Uterine smooth muscle cell (primary cell): ENCODE measurements at places on chromosomes 1 and 21. TPM values are rescaled to one million over a fixed set of nuclear protein-coding genes. Genes with fewer than 3 reads are reported as not detected.

Gene LHX4
- under 0.01 and 0.12 TPM in 2 replicates for total RNA-seq

Gene G0S2
- total RNA-seq: 6.6 and 32.6 TPM in 2 replicates

Gene BRDT
- total RNA-seq: not detected in 2 replicates

Gene RUNX1
- 22.1 and 24.4 TPM in 2 replicates for total RNA-seq

Gene CERS2
- total RNA-seq: 78.4 and 110 TPM in 2 replicates

Gene PADI3
- total RNA-seq: not detected in 2 replicates

Gene MSH4
- 0.11 and 0.25 TPM in 2 replicates for total RNA-seq

Gene CYP2J2
- 0.12 and 0.33 TPM in 2 replicates for total RNA-seq

Gene TRIM45
- total RNA-seq: 5.4 and 6.3 TPM in 2 replicates

Gene MCOLN3
- total RNA-seq: 3.8 and 6.5 TPM in 2 replicates

Gene SLC1A7
- 0.12 TPM in 1 of 2 replicates, not detected in the other for total RNA-seq

Gene TRIM46
- total RNA-seq: 3.9 and 4.9 TPM in 2 replicates

Gene OR2L13
- total RNA-seq: not detected in 2 replicates

Gene OR2M3
- total RNA-seq: not detected in 2 replicates

Gene LRRC40
- total RNA-seq: 19.9 and 31.5 TPM in 2 replicates

Gene NBPF20
- 4.2 and 6.1 TPM in 2 replicates for total RNA-seq

Gene FCRL5
- total RNA-seq: not detected in 2 replicates

Gene CYP4X1
- total RNA-seq: not detected in 2 replicates

Gene H3-3A
- total RNA-seq: 83.7 and 88.1 TPM in 2 replicates

Gene RNU1-4
- under 0.01 and 2,224 TPM in 2 replicates for total RNA-seq

Gene ZNF683
- not detected in 2 replicates for total RNA-seq

Gene GSTM2
- 10.5 and 24.7 TPM in 2 replicates for total RNA-seq

Gene FCRLB
- 9.0 and 16.6 TPM in 2 replicates for total RNA-seq

Gene CTPS1
- 48.0 and 56.4 TPM in 2 replicates for total RNA-seq

Gene NMNAT2
- total RNA-seq: 0.50 and 1.00 TPM in 2 replicates

Gene PTPRC
- under 0.01 TPM in 1 of 2 replicates, not detected in the other for total RNA-seq

Gene KIRREL1
- 73.8 and 134 TPM in 2 replicates for total RNA-seq

Gene NCMAP
- total RNA-seq: not detected in 2 replicates

Gene CFAP107
- 0.12 TPM in 1 of 2 replicates, not detected in the other for total RNA-seq

Gene PLA2G2C
- total RNA-seq: under 0.01 TPM in 1 of 2 replicates, not detected in the other

Gene HEATR1
- 34.9 and 45.6 TPM in 2 replicates for total RNA-seq

Gene ST6GALNAC3
- 0.37 and 0.44 TPM in 2 replicates for total RNA-seq

Gene OLIG2
- total RNA-seq: not detected in 2 replicates

Gene KRTAP21-2
- total RNA-seq: not detected in 2 replicates

Gene GBP5
- not detected in 2 replicates for total RNA-seq

Gene CACYBP
- 101 and 387 TPM in 2 replicates for total RNA-seq

Gene OR2L8
- total RNA-seq: 0.25 TPM in 1 of 2 replicates, not detected in the other

Gene SLC25A24
- 54.7 and 78.1 TPM in 2 replicates for total RNA-seq

Gene SPSB1
- 23.1 and 26.8 TPM in 2 replicates for total RNA-seq

Gene SLFNL1
- 0.44 and 0.87 TPM in 2 replicates for total RNA-seq

Gene SYT6
- not detected in 2 replicates for total RNA-seq

Gene SPRR2F
- total RNA-seq: not detected in 2 replicates

Gene KIF17
- 2.7 and 4.6 TPM in 2 replicates for total RNA-seq

Gene SLC16A4
- total RNA-seq: 16.6 and 47.6 TPM in 2 replicates

Gene HAPLN2
- total RNA-seq: not detected in 2 replicates

Gene RHD
- 0.12 TPM in 1 of 2 replicates, not detected in the other for total RNA-seq

Gene PRKAA2
- 5.1 and 5.6 TPM in 2 replicates for total RNA-seq

Gene AMIGO1
- 0.77 and 2.5 TPM in 2 replicates for total RNA-seq

Gene NUP210L
- under 0.01 and 0.12 TPM in 2 replicates for total RNA-seq

Gene RHEX
- total RNA-seq: not detected in 2 replicates

Gene CR2
- total RNA-seq: not detected in 2 replicates
